DMS153 (cell line): ENCODE measurements at places on chromosomes 4 and X.
A peak's percentile ranks its signal among the peaks of the same experiment; 100 is the strongest.

DNA sequence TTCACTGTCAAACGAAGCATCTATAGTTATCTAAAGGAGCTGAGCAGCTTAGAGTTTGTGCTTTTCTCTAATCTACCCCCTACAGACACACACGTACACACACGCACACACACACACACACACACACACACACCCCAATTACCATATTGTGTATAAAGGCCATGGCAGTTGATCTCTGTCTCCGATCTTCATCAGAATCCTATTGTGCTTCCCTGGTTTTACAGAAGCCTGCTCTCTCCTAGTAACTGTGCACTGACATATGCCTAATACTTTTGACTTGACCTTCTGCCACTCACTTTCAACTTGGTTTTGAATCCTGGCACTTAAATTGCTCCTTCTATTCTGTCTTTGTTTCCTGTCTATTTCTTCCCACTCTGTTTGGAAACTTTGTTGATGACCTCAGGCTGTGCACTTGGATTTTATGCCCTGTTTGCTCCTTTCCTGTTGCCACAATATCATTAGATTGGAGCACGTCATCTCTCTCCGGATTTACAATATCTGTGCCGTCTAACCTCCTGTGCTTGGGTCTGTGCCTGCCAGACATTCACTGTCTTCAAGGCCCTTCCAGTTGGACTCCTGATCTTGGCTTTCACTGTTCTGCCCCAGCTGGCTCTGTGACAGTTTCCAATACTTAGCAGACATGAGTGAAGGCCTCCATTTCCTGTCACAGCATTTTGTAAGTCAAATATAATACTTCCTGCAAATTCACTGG is 928.1 kb downstream of the FAT4 start:
- no peak for DNase-seq

DNA sequence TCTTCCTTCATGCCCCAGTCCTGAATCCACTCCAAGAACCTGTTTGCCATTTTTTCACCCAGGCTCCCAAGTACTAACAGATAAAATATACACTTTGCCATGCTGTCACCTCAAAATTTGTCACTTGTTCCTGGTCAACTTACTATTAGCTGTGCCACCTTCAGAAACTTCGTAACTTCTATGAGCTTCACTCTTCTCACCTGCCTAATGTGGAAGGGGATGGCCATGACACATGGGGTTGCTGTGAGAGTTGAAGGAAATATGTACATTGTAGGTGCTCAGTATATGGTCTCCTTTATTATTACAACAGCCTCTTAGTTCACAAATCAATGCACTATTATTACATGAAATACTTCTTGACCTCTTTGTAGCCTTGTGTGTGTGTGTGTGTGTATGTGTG is 10.4 kb downstream of the TMSB4X start:
- no peak for DNase-seq

DNA sequence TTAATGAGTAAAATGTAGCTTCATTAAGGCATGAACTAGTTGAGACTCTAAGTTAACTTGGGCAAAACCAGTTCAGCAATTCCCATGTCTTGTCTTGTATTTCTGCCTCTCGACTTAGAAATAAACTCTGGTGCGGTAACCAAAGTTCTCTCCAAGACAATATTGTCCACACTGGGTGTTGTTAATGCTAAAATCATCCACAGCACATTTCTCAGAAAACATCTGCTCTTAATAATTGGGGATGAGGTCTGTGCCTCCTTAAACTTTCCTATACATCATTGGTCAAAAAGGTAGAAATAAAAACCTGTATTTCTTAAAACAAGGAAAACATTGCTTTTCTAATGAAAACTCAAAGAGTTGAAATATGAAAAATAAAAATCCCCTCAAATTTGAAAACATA is 32.9 kb upstream of the MID1 start:
- no peak for DNase-seq

DNA sequence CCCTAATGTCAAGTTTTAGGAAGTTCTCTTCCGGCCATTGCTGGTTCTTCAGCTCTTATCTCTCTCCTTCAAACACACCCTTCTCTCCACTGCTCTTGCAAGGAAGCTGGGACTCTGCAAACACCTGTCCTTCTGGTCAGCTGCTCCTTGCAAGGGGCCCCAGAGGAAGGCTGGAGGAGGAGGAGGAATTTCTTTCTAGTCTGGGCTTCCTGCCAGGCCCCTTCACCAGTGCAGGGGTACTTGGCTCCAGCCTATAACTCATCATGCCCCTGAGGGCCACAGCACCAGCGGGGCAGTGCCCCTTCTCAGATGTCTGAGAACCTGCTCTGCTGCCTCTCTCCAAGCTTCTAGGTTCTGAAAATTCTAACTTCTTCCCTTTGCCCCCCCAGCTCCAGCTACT is 46.7 kb downstream of the REELD1 start:
- no peak for DNase-seq

DNA sequence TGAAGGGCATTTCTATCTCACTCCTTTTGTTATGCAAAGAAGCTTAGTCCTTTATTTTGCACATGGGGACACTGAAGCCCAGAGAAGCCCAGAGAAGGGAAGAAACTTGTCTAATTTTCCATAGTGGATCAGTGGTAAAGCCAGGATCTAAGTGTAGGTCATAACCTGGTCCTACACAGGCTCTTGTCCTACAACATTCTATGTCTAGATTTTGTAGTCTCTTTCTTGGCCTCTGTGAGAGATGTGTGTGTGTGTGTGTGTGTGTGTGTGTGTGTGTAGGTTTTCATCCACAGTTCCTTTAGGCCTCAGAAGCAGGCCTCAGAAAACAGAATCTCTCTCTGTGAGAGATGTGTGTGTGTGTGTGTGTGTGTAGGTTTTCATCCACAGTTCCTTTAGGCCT is 38.3 kb downstream of the VSIG4 start:
- DNase-seq, result no peak

GRCh38 chr4:184171011-184171410 is 46.7 kb downstream of the ENPP6 start:
- DNase-seq, result peak; percentile 52

DNA sequence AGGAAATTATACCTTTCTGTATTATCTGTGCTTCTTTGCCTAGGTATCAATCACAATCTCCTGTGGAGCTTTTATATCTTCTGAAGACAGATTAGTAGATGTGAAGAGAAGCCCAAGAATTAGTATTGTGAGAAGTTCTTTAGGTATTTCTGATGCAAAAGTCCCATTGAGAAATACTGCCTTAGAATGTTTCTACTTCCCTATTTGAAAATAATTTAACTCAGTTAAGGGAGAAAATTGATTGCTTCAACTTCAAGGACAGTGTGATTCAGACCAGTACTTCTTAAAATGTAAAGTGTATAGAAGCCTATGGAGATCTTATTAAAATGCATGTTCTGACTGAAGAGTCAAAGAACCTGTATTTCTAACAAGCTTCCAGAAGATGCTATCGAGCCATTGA is 9.0 kb downstream of the EIF1AX start:
- DNase-seq, result no peak

DNA sequence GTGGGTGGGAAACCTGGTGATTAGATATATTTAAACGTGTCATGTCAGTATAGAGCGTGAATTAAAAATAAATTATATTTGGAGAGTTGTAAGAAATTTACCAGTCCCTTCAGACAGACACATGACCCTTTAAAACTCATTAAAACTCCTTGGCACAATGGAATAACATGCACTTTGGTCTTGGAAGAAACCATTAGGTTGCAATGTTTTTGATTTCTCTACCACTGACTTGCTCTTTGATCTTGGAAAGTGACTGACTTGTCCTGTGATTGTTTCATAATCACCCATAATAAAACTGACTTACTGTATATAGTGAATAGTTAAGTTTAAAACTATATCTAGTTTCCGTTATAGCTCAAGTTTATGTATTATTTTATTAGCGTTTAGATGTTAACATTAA is 35.8 kb downstream of the FHL1 start:
- no peak for DNase-seq

DNA sequence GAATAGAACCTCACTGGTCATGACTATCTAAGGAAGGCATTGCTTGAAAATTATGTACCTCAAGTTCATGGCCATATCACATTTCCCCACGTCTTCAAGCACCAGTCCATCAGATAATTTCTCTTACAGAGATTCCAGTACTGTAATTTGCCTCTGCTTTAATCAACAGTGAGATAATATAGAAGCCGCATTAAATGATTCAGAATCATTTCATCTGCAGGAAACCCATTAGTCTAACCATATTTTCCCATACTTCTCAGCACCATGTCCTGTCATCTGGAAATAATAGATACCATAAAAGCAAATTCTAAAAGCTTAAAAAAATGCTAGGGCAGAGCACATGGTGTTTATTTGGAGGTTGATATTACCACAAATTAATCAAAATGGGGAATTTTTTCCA is 310.3 kb upstream of the SLIT2 start:
- no peak for DNase-seq

- no peak for DNase-seq
Measured at GRCh38 chr4:39893693-39894072, 84.0 kb downstream of the PDS5A start.

- no peak for DNase-seq
Measured at GRCh38 chr4:7828011-7828720, 111.5 kb downstream of the AFAP1 start.

DNA sequence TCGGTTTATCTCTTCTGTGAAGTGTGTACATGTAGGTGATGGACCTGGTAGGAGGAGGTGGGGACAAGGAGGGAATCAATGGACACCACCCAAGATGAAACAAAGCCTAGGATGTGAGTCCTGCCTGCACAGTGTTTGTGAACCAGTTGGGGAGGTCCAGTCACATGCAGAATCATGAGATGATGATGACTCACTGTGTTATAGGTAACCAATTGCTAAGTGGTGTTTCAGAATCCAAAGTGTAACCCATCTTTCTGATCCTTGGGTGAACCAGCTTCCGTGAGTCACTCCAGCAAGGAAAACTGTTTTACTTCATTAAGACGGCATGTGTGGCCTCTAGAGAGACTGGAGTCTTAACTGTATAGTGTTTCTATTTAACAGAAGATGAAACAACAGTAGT is 57.9 kb upstream of the HPF1 start:
- DNase-seq, result no peak

DNA sequence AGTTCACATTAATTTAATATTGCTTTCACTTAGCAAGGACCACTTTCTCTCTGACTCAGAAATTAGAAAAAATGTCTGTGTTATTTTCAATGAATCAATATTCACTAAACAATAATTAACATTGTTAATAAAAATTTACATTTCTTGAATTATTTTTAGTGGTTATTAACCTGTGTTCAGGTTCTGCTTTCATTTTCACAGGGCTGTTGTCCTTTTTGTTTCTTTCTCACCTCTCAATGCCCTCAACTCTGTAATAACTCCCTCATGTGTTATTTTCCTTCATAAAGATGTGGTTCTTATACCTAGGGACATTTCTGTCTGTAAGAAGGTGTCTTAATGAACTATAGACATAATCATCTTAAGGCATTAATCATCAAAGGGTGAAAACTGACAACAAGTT is 43.1 kb upstream of the PRR27 start:
- no peak for DNase-seq

- DNase-seq, result no peak
Measured at GRCh38 chrX:20263474-20263873, 3.2 kb downstream of the RPS6KA3 start.

- no peak for DNase-seq
Measured at GRCh38 chrX:70171624-70172023, 5.7 kb upstream of the DGAT2L6 start.

GRCh38 chrX:17638731-17639130 is 98.6 kb upstream of the SCML1 start:
- no peak for DNase-seq

- no peak for DNase-seq
Measured at GRCh38 chr4:172692701-172693100, 475.9 kb upstream of the GALNT7 start.

DNA sequence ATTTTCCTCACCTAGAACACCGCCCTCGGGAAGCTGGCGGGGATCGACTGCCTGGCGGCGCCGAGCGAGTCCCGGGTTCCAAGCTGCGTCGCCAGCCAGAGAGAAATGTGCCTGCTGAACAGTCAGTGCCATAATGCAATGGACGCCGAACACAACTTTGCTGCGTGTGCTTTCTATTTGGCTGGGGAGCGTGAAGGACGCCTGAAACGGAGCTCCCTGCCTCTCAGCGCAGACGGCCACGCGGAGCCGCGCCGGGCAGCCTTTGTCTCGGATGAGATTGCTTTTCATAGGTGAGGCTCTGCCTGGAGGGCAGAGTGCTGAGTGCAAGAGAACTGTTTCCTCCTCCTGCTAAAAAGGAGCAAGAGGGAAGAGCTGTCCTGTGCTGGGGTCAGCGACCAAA is 107.7 kb upstream of the BCOR start:
- DNase-seq, result peak; percentile 2

GRCh38 chrX:120793098-120793497 is 82.6 kb downstream of the CT47B1 start:
- no peak for DNase-seq

- DNase-seq, result peak; percentile 65
Measured at GRCh38 chrX:139287155-139287924, 243.2 kb upstream of the F9 start.

GRCh38 chrX:49042581-49043219 is 457 bp downstream of the TFE3 start:
- no peak for DNase-seq

DNA sequence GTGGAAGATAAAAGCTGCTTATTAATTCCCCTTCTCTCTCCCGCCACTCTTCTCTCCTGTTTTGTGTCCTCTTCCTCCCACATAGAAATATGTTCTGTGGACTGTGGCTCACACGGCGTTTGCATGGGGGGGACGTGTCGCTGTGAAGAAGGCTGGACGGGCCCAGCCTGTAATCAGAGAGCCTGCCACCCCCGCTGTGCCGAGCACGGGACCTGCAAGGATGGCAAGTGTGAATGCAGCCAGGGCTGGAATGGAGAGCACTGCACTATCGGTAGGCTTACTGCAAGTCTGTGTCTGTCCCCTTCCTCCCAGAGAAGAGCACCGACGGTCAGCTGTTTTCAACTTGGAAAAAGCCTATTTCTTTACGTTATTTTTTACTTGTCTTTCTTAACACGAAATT is 229.1 kb downstream of the DCTD start:
- no peak for DNase-seq

- DNase-seq, result peak; percentile 74
Measured at GRCh38 chr4:164956766-164957643, 20.5 kb downstream of the TRIM61 start.

DNA sequence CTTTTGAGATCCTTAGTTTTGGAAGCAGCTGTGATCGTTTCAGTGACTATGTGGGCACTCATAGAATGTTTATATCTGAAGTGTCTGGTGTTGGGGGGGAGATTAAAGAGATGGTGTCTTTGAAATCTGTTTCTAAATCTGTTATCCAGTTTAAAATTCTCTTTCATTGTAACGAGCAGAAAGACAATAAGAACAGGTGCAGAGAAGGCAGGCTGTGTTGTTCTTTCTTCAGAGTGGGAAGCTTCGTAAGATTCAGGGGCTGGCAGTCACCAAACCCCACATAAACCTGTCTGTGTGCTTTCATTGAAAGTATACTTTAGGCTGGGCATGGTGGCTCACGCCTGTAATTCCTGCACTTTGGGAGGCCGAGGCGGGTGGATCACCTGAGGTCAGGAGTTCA is 16.3 kb upstream of the DHRSX start:
- DNase-seq, result no peak

DNA sequence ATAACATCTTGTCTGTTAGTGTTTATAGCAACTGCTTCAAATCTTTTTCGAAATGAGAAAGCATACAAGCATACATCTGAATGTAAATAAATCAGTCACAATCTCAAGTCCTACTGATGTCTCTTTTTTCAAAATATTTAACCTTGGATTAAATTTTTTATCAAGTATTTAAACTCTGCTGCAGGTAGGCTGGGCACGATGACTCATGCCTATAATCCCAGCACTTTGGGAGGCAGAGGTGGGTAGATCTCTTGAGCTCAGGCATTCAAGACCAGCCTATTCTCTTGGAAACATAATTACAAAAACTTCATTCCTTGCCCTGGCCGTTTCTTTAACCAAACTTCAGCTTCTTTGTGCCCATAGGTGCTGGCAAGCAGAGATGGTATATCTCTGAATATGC is 540.3 kb upstream of the GALNT7 start:
- no peak for DNase-seq
